ENCODE measurements at places on chromosomes 3 and 15.

GRCh38 chr3:29274667-29275066 is 6.2 kb upstream of the RBMS3 start:
- DNase-seq = no peak

- DNase-seq = peak; percentile 80
These were observed 11.4 kb downstream of the TRAK1 start for GRCh38 chr3:42102571-42102970.

- no peak for DNase-seq
These were observed 128.5 kb downstream of the CHSY1 start for GRCh38 chr15:101123222-101123910.

DNA sequence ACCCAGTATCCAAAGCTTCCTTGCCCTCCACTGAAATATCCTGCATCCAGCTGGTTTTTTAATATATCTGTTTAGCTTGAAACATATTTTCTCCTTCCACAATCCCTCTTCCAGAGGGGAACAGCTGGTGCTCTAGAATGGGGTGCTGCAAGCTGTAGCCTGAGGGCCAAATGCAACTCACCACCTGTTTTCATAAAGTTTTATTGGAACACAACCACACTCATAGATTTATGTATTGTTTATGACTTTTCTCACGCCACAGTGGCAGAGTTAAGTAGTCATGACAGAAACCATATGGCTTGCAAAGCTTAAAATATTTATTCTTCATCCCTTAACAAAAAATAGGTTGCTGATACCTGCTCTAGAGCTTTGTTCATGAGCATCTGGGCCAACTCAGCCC is 298.7 kb downstream of the CLSTN2 start:
- DNase-seq = no peak

- no peak for DNase-seq
These were observed 65.2 kb downstream of the MBNL1 start for GRCh38 chr3:152333928-152334327.

DNA sequence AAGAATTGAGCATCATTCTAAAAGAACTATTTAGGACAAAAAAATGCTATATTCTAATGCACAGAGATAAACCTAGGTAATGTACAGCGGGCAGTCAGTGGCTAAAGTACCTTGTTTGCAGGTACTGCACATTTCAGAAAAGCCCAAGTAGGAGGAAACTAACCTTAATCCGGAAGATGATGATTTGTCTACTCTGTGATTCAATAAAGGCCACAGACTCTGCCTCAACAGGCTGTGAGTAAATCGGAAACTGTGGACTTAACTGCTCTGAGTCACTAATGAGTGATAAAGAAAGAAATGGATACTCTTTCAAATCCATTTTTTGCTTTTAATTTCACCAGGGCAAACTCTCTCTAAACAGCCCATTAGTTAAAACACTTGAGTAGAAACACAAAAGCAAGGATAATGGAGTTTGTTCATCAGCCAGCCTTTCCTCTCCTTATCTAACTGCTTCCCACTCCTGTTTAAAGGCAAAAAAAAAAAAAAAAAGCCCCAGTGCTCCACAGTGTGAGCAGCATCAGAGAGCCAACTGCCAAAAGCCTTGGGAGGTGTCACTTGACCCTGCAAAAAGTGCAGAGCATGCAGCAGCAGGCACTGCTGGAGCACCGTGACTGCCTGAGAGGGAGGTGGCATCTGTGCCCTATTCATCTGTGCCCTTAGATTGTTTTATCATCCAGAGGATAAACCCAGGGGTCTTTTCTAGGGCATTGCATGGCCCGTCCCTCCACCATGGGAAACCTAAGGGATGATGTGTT is 187.7 kb downstream of the SATB1 start:
- DNase-seq = peak; percentile 97

GRCh38 chr3:139427283-139428060 is 38.0 kb upstream of the COPB2 start:
- peak; percentile 79 for DNase-seq

DNA sequence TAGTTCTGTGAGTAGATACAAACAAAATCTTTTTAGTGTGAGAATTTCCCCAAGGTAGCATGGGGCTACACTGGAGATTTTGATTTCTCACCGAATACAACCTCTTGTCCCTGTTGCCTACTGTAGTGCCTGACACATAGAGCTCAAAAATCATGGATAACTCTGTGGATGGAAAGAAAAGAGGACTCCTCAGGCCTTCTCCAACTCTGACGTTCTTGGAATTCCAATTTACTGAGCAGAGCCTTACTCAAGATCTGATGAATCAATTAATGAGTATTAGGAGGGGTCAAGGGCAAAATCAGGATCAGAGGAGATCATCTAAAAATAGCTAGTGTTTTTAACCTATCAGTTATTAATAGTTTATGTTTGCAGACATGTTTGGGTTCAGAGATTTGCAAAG is 46.7 kb upstream of the PYDC2 start:
- DNase-seq = no peak

GRCh38 chr3:79516795-79517194 is 251.0 kb downstream of the ROBO1 start:
- peak; percentile 69 for DNase-seq

GRCh38 chr15:34853001-34853758 is 57.8 kb upstream of the ACTC1 start:
- peak; percentile 13 for DNase-seq

DNA sequence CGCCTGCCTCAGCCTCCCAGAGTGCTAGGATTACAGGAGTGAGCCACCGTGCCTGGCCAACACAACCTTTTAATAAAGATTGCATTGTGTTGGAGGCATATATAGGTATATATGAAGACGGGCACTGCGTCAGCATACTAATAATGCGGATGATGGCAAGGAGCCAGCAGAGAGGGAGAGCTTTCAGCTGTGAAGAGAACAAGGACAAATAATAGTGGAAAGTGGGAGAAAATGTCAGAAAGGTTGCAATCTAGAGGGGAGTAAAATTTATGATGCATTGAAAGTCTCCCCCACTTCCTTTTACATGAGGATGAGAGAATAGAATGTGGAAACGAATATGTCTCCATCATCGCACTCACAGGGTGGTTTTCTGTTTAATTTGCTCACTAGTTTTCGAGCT is 170.5 kb upstream of the TBL1XR1 start:
- no peak for DNase-seq

DNA sequence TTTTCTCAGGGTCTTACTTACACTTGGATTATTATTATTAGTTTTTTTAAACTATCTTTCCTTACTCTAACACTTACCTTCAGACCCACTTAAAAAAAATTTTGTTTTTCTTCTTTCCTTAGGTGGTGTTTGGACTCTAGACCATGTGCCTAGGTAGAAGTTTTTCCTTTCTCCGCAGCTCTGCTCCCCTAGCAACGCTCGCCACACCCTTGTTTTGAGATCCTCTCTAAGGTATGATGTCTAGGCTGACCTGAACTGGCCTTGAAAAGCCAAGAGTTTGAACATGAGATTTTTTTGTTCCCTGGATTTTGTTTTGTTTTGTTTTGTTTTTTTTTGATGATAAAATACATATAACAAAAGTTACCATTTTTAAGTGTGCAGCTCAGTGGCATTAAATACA is 16.2 kb downstream of the ZNF592 start:
- DNase-seq = no peak

GRCh38 chr3:147507638-147508286 is 98.6 kb downstream of the ZIC1 start:
- no peak for DNase-seq

- peak; percentile 57 for DNase-seq
These were observed 59.7 kb downstream of the SEMA3G start for GRCh38 chr3:52385157-52385556.

- peak; percentile 49 for DNase-seq
These were observed 163.3 kb upstream of the THRB start for GRCh38 chr3:24657870-24658510.

- no peak for DNase-seq
These were observed 5.3 kb downstream of the SH2D7 start for GRCh38 chr15:78097667-78098066.

GRCh38 chr3:105402287-105402801 is 35.6 kb downstream of the ALCAM start:
- DNase-seq = peak; percentile 97

GRCh38 chr15:58608129-58608590 is 141.3 kb downstream of the ADAM10 start:
- no peak for DNase-seq

GRCh38 chr15:82014989-82015388 is 30.8 kb downstream of the MEX3B start:
- DNase-seq = no peak

GRCh38 chr3:76367281-76367680 is 581.9 kb upstream of the ZNF717 start:
- no peak for DNase-seq

- no peak for DNase-seq
These were observed 96.6 kb downstream of the FHIT start for GRCh38 chr3:61154457-61155198.

GRCh38 chr3:113536627-113537101 is 4.3 kb downstream of the SIDT1 start:
- peak; percentile 99 for DNase-seq

- DNase-seq = no peak
These were observed 42.1 kb upstream of the HES1 start for GRCh38 chr3:194093842-194094241.

DNA sequence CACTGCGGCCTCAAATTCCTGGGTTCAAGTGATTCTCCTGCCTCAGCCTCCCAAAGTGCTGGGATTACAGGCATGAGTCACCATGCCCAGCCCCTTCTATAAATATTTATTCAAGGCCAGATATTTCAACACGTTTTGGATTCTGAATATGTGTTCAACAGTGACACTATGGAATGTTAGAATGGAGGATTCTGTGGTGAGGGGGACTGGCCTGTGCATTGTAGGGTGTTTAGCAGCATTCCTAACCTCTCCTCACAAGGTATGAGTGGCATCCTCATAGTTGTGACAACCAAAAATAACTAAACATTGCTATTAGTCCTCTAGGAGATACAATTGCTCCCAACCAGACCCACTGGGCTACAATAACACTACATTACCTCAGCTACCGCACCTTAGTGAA is 104.0 kb upstream of the ATP10A start:
- DNase-seq = no peak

- no peak for DNase-seq
These were observed 123.5 kb downstream of the NUP210 start for GRCh38 chr3:13296662-13297061.

- no peak for DNase-seq
These were observed 58.0 kb upstream of the FOXB1 start for GRCh38 chr15:59946084-59946483.

DNA sequence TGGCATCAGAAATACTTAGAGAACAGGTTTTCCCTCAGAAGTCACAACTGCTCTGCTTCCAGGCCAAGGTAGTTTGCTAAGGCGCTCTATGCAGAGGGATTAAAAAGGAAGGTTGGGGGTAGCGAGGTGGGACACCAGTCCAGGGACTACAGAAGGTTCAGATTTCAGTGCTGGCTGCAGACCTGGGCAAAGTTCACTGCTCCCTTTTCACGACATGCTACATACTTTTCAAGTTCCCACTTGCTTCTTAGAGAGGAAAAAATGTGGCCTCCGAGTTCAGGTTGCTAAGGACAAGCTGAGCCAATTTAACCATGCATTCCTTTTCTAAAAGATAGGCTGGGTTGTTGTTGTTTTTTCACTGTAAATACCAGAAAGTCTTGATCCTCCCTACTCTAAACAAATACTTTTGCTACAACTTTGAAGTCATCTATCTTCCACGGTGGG is 158.6 kb upstream of the NR2F2 start:
- DNase-seq = peak; percentile 60

GRCh38 chr3:2810723-2811122 is 299.5 kb downstream of the IL5RA start:
- DNase-seq = no peak

DNA sequence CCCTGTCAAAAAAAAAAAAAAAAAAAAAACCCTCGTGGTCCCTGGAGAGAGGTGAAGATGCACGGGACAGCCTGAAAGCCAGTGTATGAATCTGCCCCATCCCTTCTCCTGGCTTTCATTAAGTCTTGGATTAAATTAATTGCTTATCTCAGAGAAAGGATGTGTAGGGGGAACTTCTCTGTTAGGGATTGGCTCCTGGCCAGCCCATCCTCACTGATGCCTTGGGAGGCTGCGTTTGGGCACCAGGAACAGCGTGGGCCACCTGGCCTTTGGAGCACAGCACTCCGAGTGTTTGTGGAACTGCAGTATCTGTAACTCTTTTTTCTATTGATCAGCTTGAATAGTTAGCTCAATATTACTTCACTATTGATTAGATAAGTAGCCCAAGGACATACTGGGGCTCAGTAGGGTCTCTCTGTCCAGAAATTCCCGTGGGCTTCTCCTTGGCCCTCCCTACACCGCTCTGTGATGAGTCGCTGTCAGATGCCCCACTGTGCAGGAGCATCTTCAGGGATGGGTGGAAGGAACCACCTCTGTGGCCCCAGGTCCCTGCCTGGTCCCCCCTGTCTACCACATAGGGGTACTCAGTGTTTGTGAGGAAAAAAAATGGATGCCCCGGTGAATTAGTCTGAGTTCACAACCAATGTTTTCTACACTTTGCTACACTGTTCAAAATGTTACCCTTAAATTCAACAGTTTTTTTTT is 2.0 kb downstream of the PXYLP1 start:
- no peak for DNase-seq

- DNase-seq = peak; percentile 20
These were observed 527 bp downstream of the B2M start for GRCh38 chr15:44711743-44712345.

DNA sequence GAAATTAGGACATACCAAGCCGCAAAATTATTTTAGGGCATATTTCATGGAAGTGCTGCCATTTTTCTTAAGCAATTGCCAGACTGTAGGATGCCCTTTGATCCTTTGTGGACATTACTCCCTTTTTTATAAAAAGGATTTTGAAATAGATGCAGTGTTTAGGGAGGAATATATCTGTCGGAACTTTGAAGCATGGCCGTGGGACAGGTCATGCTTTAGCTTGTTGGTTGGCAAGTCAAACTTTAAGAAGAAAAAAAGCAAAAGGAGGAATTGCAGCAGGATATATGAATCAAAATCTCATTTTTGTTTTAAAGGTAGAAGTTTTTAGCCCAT is 122.1 kb downstream of the MCTP2 start:
- DNase-seq = no peak

DNA sequence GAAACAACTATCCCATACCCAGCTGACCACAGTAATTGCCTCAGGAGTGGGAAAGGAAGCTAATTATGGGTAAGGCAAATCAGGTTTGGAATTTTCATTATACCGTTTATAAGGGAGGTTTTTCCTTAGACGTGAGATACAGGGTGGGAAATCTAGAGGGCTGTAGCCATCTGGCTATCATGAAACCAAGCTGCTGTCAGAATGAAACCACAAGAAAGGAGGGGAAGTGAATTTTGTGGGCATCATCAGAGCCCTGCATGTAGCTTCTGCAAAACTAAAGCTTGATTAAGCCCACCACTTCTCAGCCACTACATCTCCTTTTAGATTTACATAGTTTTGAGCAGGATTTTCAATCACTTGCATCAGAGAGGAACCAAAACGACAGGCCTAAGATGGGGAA is 893.5 kb downstream of the TUSC7 start:
- no peak for DNase-seq

- DNase-seq = no peak
These were observed 232.8 kb downstream of the UBE2E2 start for GRCh38 chr3:23435904-23436303.

DNA sequence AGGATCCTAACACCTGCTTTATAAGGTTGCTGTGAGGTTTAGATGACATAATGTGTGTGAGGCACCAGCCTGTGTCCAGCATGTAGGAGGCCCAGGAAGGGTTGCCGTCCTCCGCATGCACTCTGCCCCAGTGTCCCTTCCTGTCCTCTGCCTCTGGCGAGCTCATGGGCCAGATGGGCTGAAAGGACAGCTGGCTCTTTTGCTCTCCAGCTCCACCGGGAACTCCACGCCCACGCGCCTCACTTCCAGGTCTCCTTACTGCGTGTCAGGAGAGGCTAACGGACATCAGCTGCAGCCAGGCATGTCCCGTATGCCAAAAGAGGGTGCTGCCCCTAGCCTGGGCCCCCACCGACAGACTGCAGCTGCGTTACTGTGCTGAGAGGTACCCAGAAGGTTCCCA is 12.2 kb downstream of the MUC20 start:
- DNase-seq = no peak

Measured in bronchial epithelial cell (primary cell).